Panc1 (cell line): ENCODE measurements at places on chromosomes 11 and 22.

GRCh38 chr11:100757646-100758045, 70.6 kb downstream of the ARHGAP42 start:
- peaks cover 12% of the 10 kb centered on the region for H3K4me1 ChIP-seq
- no peak overlapping the region for H3K27ac ChIP-seq
- no peaks in the 10 kb centered on the region for H3K27me3 ChIP-seq
- no peak for DNase-seq
- H3K36me3 ChIP-seq: no peaks in the 10 kb centered on the region

GRCh38 chr11:118437208-118438125, 1.2 kb downstream of the KMT2A start:
- peak overlapping the region; percentile 91 for H3K27ac ChIP-seq
- H3K27me3 ChIP-seq: no peaks in the 10 kb centered on the region
- DNase-seq: no peak

GRCh38 chr11:20274031-20274430, 89.5 kb upstream of the HTATIP2 start:
- no peaks in the 10 kb centered on the region for H3K36me3 ChIP-seq
- no peak overlapping the region for H3K4me3 ChIP-seq
- H3K27ac ChIP-seq: no peak overlapping the region
- no peak for DNase-seq
- peaks cover 22% of the 10 kb centered on the region for H3K27me3 ChIP-seq

DNA sequence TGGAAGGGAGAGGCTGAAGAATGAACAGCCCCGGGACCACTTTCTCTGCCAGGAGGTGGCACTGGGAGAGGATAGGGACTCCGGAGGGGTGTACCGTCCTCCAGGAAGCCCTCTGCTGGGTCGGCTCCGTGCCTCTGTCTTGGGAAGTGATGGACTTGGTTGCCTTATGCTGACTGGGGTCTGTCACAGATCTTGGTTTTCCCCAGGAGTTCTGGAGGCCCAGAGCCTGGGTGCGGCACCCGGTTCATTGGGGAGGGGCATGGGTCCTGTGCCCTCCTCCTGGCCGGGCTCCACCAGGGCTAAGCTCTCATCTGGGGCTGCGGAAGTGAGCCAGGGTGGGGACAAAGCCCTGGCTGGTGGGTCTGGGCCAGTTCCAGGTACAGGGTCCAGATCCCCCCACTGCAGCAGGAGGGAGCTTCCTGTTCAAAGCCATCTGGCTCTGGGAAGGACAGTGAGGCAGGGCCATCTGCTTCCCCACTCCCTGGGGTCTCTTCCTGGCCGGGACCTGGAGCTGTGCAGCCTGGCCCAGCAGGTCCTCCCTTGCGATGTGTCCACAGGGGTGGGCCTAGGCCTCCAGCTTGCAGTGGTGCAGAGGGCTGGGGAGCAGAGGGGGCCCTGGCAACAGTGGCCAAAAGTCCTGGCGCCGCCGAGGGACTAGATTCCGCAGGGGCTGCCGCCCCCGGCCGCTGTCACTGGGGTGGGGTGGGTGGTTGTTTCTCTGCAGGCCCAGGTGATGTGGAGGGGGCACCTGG, 1.1 kb upstream of the AP2A2 start:
- no peaks in the 10 kb centered on the region for H3K27me3 ChIP-seq
- H3K36me3 ChIP-seq: no peaks in the 10 kb centered on the region
- H3K27ac ChIP-seq: no peak overlapping the region; the same call in 1 of the 2 replicates
- no peak overlapping the region for H3K4me3 ChIP-seq
- H3K4me1 ChIP-seq: peaks cover 16% of the 10 kb centered on the region; the same call in 1 of the 2 replicates
- DNase-seq: no peak

DNA sequence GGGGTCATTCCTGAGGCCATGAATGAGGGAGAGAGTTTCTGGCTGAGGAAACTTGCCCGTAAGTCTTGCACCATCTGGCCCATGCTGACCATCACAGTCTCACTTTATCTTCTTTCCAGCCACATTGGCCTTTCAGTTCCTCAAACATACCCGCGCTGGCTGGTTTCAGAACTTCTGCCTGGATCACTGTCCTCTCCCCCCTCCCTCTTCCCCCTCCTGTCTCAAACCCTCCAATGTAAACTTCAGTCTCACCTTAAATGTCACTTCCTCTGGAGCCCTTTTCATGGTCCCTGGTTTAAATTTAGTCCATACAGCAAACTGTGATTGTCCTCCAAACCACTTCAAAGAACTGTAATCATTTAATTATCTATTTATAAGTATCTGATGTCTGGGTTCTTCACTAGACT, 3.7 kb upstream of the TMEM109 start:
- 0 out of 2 replicates have a peak, but pooled peaks cover 3% of the 10 kb centered on the region for H3K27me3 ChIP-seq
- no peak for DNase-seq
- H3K27ac ChIP-seq: no peak overlapping the region
- peaks cover 17% of the 10 kb centered on the region for H3K4me1 ChIP-seq
- no peak overlapping the region for H3K4me3 ChIP-seq

DNA sequence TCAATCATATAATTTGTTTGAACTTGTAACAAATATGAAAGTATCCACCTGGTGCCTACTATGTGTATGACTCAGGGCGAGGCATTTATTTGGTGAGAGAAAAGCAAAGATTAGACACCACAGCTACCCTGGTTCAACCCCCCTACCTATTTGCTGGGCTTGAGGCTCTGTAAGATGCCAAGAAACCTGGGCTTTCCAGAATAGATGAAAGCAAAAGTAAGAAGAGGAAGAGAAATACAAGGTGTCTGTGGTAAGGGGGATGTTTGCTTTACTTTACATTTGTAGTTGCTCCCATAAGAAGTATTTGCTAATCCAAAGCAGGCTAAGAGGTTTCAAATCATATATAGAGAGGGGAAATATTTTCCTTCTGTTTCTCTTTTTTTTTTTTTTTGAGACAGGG, 61.7 kb downstream of the DDI1 start:
- H3K36me3 ChIP-seq: no peaks in the 10 kb centered on the region
- no peaks in the 10 kb centered on the region for H3K4me1 ChIP-seq
- no peak overlapping the region for H3K27ac ChIP-seq
- no peak for DNase-seq
- H3K27me3 ChIP-seq: no peaks in the 10 kb centered on the region

- H3K27ac ChIP-seq: no peak overlapping the region
- DNase-seq: no peak
- no peaks in the 10 kb centered on the region for H3K36me3 ChIP-seq
- no peaks in the 10 kb centered on the region for H3K27me3 ChIP-seq
- H3K4me1 ChIP-seq: no peaks in the 10 kb centered on the region
Measured at GRCh38 chr22:20599117-20599516, 91.7 kb downstream of the MED15 start.

- no peaks in the 10 kb centered on the region for H3K36me3 ChIP-seq
- H3K4me3 ChIP-seq: no peak overlapping the region
- no peaks in the 10 kb centered on the region for H3K27me3 ChIP-seq
- DNase-seq: no peak
- no peak overlapping the region for H3K27ac ChIP-seq
Measured at GRCh38 chr11:8754241-8754640, 71.6 kb downstream of the RPL27A start.

- no peaks in the 10 kb centered on the region for H3K36me3 ChIP-seq
- no peak overlapping the region for H3K4me3 ChIP-seq
- DNase-seq: no peak
- no peaks in the 10 kb centered on the region for H3K27me3 ChIP-seq
- H3K4me1 ChIP-seq: no peaks in the 10 kb centered on the region
Measured at GRCh38 chr11:60981515-60981914, 10.0 kb downstream of the CD6 start.

DNA sequence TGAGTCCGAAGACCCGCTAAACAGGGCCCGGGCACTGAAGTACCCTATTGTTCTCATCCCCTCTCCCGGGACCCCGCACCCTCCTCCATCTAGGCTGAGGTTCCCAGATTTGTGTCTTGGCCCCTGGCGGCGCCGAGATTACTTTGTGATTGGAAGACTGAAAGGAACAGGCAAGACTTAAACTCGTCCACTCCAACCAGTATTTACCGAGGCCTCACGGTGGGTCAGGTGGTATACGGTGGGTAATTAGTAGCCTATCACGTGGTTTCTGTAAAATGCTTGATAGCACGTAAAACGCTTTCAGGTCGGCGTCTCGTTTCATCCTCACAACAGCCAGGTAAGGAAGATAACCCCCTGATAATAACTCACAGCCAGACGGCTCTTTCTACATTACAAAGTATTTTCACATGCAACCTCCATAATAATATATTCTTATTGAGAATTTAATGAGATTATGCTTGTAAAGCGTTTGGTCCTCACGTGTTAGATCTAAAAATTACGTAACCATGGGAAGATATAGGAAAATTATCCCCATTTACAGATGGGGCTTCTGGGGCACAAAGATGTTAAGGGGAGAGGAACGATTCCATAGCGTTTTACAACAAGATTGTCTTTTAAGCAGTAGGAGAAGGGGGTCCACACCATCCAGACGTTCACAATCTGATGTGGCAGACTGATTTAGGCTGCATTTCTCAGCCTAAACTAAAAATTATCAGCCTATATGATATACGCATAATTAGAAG, 642 bp upstream of the PIK3C2A start:
- H3K27me3 ChIP-seq: no peaks in the 10 kb centered on the region
- DNase-seq: no peak
- no peaks in the 10 kb centered on the region; the same call in 1 of the 2 replicates for H3K36me3 ChIP-seq
- peak overlapping the region; percentile 88 for H3K4me3 ChIP-seq
- peak overlapping the region; percentile 89 for H3K27ac ChIP-seq

DNA sequence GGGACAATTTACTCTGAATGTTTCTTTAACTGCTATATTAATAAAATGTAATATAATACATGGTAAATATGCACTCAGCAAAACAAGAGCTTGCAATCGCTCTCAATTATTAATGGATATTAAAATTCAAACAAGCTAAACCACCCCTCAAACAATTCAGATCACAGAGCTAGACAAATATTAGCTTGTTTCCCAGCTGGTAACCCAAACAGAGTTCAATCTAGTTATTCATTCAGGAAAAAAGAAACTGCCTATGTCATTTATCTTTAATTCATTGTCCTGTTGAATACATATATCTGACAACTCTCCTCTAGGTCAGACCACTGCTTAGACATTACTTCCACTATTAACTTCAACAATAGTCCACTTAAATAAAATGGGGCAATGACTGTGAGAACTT, 78.7 kb downstream of the SERGEF start:
- no peak overlapping the region for H3K4me3 ChIP-seq
- no peaks in the 10 kb centered on the region for H3K27me3 ChIP-seq
- H3K27ac ChIP-seq: no peak overlapping the region
- no peaks in the 10 kb centered on the region for H3K36me3 ChIP-seq
- no peaks in the 10 kb centered on the region for H3K4me1 ChIP-seq

- no peak overlapping the region for H3K4me3 ChIP-seq
- H3K27me3 ChIP-seq: no peaks in the 10 kb centered on the region
Measured at GRCh38 chr11:132424433-132424832, 1054.0 kb downstream of the NTM start.

DNA sequence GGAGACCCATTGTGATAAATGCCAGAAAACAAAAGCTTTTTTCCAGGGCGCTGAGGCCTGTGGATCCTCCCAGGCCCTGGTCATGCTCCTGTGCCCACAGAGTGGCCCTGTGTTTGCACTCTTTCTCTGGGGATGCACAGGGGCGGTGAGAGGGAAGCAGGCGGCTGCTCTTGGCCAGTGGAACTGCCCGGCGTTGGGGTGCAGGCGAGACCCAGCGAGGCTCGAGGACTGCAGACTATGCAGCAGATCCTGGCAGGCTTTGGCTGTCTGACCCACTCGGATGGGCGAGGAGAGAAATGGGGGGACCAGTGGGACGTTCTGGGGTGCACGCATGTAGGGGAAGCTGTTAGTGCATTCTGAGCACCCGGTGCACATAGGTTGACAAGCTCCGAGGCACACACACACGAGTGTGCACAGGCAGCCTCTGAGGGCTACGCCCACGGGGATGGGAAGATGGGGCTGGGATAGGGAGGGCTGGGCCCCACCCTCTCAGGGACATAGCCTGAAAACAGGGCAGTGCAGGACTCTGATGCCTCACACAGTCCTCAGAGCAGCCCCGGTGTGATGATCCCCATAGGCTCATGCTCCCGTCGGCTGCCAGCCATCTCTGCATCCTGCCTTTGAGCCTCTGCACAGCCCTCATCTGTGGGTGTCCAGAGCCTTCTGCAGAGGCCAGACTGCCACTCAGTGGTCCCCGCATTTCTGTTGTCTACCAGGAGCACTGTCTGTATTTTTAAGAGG, 1233.5 kb downstream of the BRD1 start:
- no peaks in the 10 kb centered on the region for H3K4me1 ChIP-seq
- H3K27me3 ChIP-seq: peaks cover 2% of the 10 kb centered on the region; the same call in 1 of the 2 replicates
- no peak overlapping the region for H3K4me3 ChIP-seq
- H3K36me3 ChIP-seq: no peaks in the 10 kb centered on the region

- DNase-seq: no peak
- no peaks in the 10 kb centered on the region for H3K36me3 ChIP-seq
- no peaks in the 10 kb centered on the region for H3K27me3 ChIP-seq
- H3K27ac ChIP-seq: no peak overlapping the region
Measured at GRCh38 chr11:15816260-15816871, 540.0 kb downstream of the SOX6 start.

GRCh38 chr11:2100361-2101170, 38.6 kb downstream of the IGF2 start:
- H3K36me3 ChIP-seq: no peaks in the 10 kb centered on the region
- no peak overlapping the region for H3K27ac ChIP-seq
- DNase-seq: no peak
- H3K27me3 ChIP-seq: no peaks in the 10 kb centered on the region
- H3K4me3 ChIP-seq: no peak overlapping the region

GRCh38 chr11:26137651-26138050, 194.3 kb upstream of the ANO3 start:
- H3K27me3 ChIP-seq: no peaks in the 10 kb centered on the region
- no peaks in the 10 kb centered on the region for H3K4me1 ChIP-seq
- no peak overlapping the region for H3K4me3 ChIP-seq
- H3K36me3 ChIP-seq: no peaks in the 10 kb centered on the region
- DNase-seq: no peak

- H3K27me3 ChIP-seq: no peaks in the 10 kb centered on the region
- H3K27ac ChIP-seq: no peak overlapping the region
- no peak overlapping the region for H3K4me3 ChIP-seq
- H3K4me1 ChIP-seq: peaks cover 43% of the 10 kb centered on the region
Measured at GRCh38 chr11:3156661-3157311, 8.3 kb downstream of the OSBPL5 start.

GRCh38 chr22:46776876-46777608, 14.6 kb downstream of the TBC1D22A start:
- no peaks in the 10 kb centered on the region for H3K36me3 ChIP-seq
- peak overlapping the region; percentile 61; the same call in 1 of the 2 replicates for H3K27ac ChIP-seq
- no peak overlapping the region for H3K4me3 ChIP-seq
- DNase-seq: no peak
